ENCODE measurements at places on chromosomes 3 and 15.

- DNase-seq, result no peak
These were observed 28.6 kb downstream of the SOX14 start for GRCh38 chr3:137792626-137793271.

DNA sequence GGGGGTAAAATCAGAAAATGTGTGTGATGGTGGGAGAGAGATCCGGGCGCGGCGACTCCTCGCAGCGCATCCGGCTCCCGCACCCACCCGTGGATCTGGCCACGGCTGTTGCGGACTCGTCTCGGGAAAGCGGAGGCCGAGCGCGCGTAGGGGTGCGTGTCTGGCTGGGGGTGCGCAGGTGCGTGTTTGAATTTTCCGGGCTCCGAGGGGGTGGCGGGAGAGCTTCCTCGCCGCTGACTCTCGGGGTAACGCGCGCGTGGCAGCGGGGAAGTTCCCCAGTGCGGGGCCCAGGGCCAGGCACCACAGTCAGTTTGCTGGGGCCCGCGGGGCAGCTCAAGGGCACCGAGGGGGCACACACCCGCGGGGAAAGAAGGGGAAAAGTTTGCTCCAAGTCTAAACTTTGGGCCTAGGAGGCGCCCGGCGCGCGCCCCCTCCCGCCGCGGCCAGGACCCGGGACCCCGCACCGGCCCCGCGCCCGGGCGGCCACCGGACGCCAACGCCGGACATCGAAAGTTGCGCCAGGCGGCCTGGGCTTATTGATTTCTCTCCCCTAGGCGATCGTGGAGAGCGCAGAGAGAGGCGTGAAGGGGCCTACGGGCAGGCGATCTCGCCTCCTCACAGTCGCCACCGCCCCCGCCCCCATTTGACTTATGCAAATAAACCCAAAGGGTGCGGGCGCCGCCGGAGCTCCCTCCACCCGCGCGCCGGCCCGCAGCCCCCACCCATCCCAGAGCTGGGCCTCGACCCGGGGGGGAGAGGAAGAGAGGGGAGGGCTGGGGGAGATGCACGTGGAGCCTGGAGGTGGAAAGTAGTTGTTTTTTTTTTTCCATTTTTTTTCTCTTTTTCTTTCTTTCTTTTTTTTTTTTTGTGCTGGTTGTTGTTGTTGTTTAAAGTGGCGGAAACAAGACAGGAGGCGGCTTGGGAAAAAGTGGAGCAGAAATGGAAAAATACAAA is 639 bp downstream of the FOXP1 start:
- peak; percentile 79 for DNase-seq

GRCh38 chr3:74134831-74135230 is 479.6 kb downstream of the CNTN3 start:
- DNase-seq, result no peak

- DNase-seq, result no peak
These were observed 1.0 kb upstream of the DLL4 start for GRCh38 chr15:40927873-40928806.

- DNase-seq, result no peak
These were observed 49.5 kb downstream of the CYP11A1 start for GRCh38 chr15:74317820-74318375.

Data from CD4-positive, alpha-beta T cell treated with Interleukin-15 for 1 hour (primary cell).